ENCODE measurements at places on chromosomes 5 and 9. TPM values are rescaled to one million over a fixed set of nuclear protein-coding genes. Genes with fewer than 3 reads are reported as not detected.

LTC4S gene
- 33.1 TPM for total RNA-seq

DNA sequence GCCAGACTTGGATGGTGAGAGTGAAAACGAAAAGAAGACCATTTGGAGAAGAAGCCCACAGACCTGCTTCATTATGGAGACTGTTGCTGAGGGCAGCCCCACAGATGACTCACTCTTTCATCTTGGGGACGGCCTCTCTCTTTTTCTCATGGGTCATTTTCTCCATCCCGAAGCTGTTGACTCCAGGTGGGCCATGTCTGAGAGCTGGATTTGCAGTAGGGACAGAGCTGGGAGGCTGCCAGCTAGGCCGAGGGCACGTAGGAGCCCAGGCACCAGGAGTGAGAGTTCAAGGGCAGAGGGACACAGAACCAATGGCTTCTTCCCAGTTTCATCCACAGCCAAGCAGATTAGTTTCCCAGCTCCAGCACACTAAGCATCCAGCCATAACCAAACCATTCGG is 92.4 kb downstream of the S1PR3 start:
- DNase-seq, result no peak

GRCh38 chr9:6277417-6277816 is 50.8 kb upstream of the TPD52L3 start:
- DNase-seq, result no peak

ERCC8 gene
- 8.5 TPM for total RNA-seq

DNA sequence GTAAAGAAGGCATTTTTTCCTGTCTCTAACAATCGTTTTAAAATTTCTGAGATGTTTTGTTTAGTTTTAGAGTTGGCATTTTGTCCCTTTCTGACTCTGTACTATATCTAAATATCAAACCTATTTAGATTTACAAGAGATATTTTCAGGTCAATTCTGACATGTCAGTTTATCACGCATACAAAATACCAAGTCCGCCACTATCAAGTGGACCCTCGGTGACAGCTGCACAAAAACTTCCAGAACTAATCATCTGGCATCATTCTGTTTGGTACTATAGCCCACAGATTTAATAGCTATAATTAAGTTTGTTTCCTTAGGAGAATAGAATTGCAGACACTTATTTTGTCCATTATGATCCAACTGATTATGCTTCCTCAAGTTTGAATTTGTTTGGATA is 1278.2 kb downstream of the CDH12 start:
- DNase-seq, result no peak

SHOC1 gene
- 3.4 TPM for total RNA-seq

ADGRD2 gene
- total RNA-seq, result not detected

SLC28A3 gene
- total RNA-seq, result not detected

AMBP gene
- 2.8 TPM for total RNA-seq

DNA sequence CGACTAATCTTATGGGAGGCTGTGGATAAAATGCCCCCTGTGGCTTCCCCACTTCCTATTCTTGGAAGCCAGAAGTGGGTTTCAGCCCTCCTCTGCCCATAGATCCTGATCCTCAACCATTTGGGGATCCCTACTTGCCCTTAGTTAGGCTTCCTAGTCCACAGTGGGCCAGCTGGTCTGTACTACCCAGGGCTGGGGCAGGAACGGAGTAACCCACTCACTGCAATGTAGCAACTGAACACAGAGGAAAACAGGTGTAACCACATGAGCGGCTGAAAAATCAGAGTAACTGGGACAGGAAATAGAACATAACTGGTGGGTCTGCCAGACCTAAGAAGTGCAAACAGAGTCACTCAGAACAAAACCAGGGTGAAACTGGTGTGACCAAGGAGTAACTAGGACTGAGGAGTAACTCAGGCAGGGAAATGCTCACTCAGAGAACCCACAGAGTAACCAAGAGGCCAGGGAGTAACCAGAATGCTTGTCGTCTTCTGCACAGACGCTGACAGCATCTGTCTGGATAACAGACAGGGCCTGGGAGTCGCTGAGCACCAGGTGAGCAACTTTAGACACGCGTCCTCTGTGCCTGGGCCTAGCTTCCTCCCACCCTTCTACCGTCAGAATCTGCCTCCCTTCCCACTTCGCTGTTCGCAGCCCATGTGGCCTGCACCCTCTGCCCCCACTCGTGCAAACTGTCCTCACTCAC is 1.0 kb downstream of the AQP3 start:
- DNase-seq, result no peak

- DNase-seq, result no peak
These were observed 2.6 kb upstream of the PLAA start for GRCh38 chr9:26949637-26950069.

DNA sequence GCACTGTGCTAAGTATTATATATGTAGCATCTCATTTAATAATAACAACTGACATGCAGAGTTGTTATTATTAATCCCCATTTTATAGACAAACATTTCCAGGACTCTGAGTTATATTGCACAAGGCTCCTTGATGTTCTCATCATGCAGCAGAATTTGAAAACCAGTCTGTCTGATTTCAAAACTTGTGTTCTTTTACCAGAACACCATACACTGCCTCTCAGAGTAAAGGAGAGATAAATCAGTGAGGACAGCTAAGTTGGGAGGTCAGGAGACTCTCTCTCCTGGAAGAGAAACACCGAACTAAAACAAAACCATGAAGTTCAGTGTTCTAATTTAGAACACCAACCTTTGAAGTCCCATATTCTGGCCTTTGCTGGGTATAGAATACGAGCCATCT is 92.7 kb upstream of the TNC start:
- DNase-seq, result no peak

TCERG1 gene
- 55.1 TPM for total RNA-seq

DNA sequence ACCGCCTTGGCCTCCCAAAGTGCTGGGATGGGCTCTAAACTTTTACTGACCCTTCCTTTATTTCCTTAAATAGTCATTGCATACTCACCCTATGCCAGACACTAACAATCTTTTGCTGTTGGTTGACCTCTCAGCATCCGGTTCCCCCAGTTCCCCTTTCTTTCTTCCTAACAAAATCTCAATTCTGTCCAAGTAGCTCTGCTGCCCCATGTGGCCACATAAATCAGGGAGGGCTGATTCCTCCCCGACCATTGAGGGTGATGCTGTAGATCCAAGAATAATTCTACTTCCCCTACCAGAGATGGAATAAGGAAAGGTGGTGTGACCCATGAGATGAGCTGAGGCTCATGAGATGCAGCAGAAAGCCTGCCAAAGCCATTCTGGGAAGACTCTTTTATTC is 315.3 kb upstream of the MSX2 start:
- DNase-seq, result no peak

TSSK1B gene
- not detected for total RNA-seq

- no peak for DNase-seq
These were observed 55.4 kb upstream of the ERCC6L2 start for GRCh38 chr9:95820074-95820473.

FCN1 gene
- total RNA-seq, result 1.2 TPM

DNA sequence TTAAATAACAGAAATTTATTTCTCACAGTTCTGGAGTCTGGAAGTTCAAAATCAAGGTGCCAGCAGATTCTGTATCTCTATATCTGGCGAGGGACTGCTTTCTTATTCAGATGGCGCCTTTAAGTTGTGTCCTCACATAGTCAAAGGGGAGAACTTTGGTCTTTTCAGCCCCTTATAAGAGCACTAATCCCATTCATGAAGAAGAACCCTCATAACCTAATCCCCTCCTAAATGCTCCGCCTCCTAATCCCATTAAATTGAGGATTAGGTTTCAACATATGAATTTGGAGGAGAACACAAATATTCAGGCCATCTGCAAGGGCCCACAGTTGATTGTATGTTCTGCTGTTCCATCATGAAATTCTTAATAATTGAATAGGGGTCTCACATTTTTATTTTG is 10.8 kb upstream of the CCDC152 start:
- no peak for DNase-seq

GRCh38 chr9:84166891-84167290 is 173.7 kb downstream of the SLC28A3 start:
- no peak for DNase-seq

DNA sequence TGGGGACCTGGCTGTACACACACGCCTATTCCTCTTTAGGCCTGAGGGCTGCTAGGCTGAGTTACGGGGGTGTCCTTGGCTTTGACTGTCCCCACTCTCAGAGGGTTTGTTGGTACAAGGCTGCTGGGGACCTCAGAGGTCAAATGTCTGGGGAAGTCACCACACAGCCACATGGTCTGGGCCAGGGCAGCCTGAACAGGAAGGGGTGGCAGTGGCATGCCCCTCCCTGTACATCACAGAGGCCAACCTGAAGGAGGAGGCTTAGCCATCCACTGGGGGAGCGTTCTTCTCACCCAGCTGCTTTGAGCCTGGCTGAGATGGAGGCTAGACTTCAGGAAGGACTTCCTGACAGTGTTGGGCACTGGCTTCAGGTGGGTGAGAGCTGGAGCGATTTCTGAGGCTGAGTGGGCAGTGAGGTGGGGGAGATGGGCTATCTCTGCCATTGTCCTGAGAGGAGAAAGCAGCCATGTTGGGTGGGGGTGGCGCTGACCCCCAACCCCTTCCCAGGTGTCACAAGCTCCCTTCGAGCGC is 36.3 kb downstream of the CXXC5 start:
- DNase-seq, result no peak

DNA sequence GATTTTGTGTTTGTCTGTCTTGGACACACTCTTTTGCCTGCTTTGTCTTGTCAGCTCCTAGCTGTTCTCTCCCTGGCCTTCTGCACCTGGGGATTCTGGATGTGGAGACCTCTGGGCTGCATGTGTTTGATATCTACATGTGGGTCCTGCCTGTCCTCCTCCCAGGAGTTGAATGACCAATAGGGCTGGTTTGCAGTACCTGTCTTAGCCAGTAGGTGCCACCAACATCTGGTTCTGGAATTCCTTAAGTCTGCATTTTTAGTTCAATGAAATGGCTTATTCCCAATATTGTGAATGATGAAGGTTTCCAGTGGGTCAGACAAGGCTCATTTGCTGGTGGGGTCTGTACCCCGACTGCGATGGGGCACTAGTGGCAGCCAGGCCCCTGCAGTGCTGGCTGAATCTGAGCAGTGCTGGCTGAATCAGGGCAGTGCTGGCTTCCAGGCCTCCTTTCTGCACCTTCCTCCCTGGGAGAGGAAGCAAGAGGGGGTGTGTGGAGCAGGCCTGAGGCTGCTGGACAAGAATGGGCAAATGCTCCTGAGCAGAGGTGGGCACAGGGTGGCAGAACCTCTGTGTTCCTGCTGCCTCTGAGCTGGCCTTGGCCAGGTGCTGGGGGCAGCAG is 73.3 kb downstream of the RXRA start:
- DNase-seq, result no peak

DNA sequence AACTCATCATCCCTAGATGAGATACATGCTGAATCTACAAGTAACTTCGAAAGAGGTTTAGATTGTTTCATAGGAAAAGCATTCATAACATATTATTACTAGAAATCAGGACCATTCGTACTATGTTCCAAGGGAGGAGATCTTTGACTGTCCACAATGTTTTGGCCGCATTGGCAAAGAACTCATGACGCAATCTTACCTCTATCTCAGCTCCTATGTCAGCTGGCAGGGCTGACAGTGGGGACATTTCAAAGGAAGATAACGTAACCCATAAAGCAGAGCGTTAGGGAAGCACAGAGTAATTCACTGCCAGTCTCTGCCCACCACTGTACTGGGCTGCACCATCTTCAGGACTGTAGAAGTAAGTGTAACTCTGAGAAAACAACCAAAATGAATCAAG is 69.7 kb downstream of the EFNA5 start:
- DNase-seq, result no peak

- no peak for DNase-seq
These were observed 18.0 kb upstream of the PLEKHG4B start for GRCh38 chr5:73768-74502.

DNA sequence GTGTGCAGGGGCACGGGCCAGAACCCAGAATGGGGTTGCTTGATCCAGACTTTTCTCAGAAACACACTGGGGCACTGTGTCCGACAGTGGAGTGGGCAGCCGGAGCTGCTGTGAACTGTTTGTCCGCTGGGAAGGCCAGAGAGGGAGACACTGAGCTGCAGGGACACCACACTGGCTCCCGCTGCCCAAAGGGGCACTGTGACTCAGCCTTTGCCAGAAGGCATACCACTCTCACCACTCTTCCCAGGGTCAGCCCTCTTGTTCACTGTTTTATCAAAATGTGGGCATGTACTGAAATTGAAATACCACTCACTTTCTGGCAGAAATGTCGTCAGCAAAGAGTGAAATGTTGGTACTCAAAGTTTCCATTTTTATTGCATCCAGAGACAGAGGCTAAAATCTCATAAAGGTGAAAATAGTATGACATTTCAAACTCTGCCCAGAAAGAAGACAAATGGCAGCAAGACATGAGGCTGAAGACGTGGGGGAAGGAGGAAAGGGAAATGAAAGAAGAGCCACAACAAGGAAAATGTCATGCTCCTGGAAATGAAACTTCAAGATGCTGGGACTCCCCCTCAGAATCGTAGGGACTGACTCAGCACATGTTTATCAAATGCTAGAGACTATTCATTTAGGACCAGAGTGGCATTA is 4.5 kb upstream of the IL7R start:
- DNase-seq, result peak; percentile 80

DNA sequence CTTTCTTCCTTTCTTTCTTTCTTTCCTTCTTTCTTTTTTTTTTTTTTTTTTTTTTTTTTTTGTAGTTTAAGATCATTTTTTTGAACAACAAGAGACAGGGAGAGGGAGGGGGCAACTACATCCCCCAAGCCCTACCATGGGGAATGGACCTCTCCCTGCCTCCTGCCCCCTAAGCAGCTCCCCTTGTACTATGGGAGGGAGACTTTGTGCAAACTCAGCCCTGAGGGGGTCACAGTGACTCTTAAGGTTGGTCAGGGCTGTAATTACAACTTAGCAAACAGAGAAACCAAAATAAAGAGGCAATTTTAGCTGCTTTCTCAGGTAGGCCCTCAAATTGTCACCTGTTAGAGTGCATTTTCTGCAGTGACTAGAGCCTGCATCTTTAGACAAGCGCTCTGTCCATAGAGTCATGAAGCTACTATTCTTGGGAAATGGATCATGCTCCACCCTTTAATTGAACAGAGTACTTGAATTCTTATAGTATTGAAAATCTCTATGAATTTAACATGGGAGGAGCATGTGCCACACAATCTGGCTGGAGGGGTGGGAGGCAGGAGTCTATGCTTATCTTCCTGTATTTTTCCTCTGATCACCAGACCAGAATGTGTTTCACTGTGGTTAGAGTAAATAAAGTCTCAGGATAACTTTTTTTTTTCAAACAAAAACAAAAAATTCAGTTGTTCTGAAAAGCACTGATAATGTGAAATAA is 24.3 kb upstream of the PIK3R1 start:
- no peak for DNase-seq

DNA sequence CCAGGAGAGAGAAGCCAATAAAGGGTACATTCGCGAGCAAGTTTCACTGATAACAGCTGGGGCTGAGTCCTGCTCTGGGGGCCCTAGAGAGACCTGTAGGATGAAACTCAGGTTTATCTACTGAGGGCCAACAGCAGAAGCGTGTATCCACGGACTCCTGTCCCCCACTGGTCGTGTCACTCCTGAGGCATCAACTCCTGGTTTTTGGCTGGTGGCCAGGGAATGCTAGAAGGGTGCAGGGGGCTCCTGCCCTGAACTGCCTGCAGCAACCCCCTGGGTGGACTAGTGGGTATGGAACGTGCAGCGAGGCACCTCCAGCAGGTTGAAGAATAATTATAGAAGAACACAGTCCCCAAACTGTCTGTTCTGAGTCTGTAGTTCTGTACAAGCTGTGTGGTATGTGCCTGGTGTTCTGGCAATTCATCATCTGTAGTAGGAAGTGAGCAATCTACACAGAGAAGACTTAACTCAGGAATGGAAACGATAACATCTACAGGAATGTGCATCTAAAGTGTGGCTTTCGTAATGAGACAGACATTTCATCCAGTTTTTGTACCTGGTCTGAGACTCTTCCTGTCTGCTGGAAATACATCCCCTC is 64.5 kb upstream of the GNA14 start:
- DNase-seq, result no peak

Data from adrenal gland (tissue), 19 donors.